ENCODE measurements at places on chromosomes 5 and 9.

GRCh38 chr5:150656191-150657132 lies 4.6 kb upstream of the MYOZ3 start:
- DNase-seq, result peak; percentile 82

- DNase-seq, result no peak
Observed at GRCh38 chr5:76455531-76456133, 52.5 kb downstream of the IQGAP2 start.

- no peak for DNase-seq
Observed at GRCh38 chr5:56415356-56415765, 182.2 kb upstream of the ANKRD55 start.

DNA sequence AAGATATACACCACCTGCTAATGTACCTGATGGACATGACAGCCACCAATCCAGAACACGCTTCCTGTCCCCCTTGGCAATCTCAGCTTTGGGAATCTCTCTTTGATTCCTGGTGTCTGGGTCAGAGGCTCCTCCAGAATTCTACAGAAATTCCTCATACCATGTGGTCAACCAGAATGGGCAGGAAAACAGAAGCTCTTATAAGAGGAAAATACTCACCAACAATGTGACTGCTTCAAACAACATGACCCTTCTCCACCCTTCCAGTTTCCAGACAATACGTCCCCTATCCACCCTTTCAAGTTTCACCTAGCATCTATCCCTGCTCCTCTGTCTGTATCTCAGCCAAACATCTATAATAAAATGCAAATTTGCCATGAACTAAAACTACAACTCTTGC lies 247.2 kb downstream of the DENND1A start:
- DNase-seq, result no peak

DNA sequence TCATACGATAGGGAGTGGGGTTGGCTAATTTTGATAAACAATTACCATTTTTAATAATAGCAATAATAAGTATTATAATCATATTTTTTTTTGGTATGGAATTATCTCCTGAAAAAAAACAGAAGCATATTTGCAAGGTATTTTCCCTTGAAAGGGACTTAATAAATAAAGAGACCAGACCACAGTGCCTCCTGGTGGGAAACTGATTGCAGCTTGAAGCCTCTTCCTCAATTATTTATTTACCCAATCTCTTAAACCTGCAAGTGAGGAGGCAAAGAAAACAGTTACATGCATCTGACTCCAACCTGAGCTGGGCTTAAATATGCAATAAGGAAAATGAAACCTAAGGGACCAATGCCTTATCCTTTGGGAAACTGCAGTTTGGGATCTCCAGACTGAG lies 388.1 kb upstream of the ACO1 start:
- no peak for DNase-seq

DNA sequence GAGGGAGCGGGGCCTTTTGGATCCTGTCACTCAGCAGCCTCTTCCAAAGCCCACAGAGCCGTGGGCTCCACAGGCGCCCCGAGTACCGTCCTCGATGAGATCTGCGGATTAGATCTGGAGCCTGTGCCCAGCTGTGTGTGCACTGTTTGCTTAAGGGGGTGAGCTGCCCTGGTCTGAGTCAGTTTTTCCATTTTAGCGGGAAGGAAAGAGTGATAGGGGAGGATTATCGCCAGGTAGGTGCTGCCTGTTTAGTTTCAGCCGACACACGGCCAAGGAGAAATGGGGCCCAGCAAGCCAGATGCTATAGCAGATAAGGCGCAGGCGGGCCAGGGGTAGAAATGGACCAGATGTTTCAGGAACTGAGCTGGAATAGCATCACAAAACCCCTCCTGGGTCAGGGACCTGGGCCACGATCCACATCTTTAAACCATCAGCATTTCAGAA lies 18.1 kb downstream of the COL5A1 start:
- no peak for DNase-seq

GRCh38 chr9:99259231-99259918 lies 37.3 kb downstream of the SEC61B start:
- peak; percentile 76 for DNase-seq

DNA sequence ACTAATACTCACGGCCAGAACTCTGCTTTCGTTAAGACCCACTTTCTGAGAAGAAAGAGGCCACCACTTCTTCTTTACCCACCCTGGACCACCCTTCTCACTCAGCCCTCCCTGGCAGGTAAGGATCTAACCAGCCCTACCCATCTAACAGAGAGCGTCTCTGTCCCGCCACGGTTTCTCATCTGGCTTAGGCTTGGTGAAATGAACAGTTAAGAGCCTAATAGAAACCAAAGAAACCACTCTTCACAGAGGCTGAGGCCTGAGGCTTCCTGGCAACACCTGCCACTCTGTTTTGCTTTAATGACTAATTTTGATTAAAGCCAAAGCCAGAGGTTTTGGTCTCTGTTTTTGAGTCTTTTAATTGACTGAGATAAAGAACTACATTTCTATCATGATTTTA lies 354.1 kb upstream of the SLC30A5 start:
- DNase-seq, result no peak

DNA sequence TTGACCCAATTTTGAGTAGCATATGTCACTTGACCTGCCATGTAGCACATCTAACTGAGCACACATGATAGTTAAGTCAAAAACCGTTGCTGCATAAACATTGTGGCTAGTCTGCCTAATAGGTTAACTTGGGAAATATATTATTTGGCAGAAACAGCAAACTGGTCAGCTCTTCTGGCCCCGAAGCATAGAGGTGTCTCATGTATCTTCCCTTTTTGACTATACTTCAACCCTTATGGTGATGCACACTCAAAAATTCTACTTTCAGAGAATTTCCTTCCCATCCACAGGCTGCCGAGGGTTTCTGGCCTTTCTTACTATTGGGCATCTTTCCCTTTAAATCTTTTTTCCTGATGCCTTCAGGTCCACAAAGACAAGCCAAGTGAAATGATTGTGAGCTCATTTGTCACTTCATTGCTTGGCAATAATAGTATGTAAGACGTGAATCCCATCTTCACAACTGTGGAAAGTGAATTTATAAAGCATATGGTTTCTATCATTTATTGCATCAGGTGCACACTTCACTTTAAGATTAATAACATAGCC lies 41.2 kb downstream of the MOCS2 start:
- DNase-seq, result no peak

- DNase-seq, result no peak
Observed at GRCh38 chr5:145867806-145868205, 5.0 kb downstream of the GRXCR2 start.

DNA sequence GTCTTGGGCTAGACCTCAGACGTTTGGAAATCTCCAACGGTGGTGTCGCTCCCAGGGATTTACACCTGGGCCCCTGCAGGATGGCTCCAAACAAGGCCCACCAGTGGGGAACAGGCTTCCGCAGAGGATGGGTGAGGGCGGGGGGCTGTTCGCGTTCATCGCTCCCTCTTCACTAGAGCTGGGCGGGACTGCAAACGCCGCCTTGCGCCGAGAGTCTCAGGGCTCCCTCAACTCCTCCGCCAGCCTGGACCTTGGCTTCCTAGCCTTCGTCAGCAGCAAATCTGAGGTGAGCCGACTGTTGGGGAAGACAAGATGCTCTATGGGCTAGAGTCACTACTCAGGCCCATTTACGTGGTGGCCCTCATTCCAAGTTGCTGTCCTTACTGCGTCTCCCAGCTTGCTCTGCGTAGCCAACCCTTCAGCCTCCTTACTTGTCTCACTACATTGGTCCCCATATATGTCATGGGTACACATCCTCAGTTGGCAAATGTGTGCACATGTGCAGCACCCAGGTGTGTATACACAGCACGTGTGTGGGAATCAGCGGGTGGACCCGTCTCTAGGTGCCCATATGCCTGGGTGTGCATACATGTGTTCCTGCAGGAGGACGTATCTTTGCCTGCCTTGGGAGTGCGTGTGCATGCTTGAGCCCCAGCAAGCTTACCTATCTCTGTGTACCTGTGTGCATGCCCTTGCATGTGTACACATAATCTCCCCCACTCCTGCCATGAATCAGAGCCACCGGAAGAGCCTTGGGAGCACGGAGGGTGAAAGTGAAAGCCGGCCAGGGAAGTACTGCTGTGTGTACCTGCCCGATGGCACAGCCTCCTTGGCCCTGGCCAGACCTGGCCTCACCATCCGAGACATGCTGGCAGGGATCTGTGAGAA lies 10.5 kb downstream of the RGS14 start:
- DNase-seq, result no peak

GRCh38 chr5:161095953-161096352 lies 243.9 kb upstream of the ATP10B start:
- DNase-seq, result no peak

DNA sequence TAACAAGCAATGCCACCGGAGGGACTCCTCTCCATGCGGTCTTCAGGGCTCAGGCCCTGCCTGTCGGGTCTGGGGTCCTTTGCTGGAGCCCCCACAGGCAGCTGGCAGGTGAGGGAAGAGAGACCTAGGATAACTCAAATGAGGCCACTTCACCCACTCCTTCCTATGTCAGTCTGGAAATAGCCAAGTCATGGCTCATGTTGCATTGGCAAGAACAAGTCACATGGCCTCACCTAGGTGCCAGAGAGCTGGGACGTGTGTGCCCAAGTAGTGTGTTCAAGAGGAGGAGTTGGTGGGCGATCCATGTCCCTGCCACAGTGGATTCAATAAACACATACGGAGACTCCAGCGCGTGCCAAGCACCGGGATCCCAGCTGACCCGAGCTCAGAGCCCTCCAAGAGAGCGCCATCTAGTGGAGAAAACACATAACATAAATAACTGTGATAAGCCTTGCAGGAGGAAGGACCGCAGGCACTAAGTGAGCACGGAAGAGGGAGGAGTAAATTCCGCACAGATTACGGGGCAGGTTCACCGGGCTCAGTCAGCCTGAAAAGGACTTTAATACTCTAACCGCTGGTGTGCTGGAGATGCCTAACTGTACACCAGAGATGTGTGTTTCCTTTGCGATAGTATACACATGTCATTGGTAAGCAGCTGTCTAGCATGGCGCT lies 580.8 kb downstream of the CCDC171 start:
- DNase-seq, result peak; percentile 52

DNA sequence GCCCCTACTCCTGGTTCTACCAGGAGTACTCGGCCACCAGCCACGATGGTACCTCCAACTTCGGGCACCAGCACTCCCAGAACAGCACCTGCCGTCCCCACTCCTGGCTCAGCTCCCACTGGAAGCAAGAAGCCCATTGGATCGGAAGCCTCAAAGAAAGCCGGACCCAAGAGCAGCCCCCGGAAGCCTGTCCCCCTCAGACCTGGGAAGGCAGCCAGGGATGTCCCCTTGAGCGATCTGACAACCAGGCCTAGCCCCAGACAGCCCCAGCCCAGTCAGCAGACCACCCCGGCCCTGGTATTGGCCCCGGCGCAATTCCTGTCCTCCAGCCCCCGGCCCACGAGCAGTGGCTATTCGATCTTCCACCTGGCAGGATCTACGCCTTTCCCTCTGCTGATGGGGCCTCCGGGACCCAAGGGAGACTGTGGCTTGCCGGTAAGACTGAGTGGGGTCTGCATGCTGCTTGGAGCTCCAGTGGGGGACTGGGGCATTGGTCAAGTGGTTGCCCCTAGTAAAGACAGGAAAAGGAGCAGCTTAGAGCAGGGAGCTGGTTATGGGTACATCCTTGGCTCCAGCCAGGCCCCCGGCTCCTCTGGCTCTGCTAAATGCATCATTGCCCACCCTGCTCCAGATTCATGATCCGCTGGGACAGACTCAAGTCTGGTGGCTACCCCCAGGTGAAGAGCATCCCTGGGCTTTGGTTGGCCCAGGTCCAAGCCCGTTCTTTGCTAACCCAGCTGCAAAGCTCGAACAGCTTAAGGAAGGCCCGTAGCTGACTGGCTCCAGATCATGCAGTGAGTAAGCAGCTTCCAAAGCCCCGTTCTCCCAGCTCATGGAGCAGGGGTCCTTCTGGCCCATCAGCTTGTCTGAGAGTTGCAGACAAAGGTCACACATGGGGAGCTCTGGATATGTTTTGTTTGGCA lies 14.0 kb downstream of the COL27A1 start:
- no peak for DNase-seq

- DNase-seq, result no peak
Observed at GRCh38 chr9:129708793-129709192, 43.3 kb downstream of the PRRX2 start.

DNA sequence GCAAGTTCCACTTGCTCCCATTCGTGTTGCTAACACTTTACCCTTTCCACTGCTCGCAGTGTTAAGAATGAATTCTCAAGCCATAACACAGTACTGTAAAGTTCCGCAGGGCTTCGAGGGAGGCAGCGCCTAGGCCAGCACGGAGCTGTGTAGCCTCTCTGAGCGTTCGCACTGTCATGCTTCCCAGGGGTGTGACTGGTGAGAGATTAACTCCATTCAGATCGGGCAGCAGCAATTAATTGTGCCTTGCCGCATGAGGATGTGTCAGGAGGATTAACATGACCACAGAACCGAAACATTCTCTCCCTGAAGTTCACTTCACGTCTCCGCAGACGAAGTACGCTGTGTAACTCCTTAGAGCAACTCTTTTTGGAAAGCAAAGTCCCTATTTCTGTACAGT lies 23.2 kb downstream of the ZBTB34 start:
- no peak for DNase-seq

GRCh38 chr9:134624621-134625181 lies 16.9 kb upstream of the COL5A1 start:
- DNase-seq, result peak; percentile 3

DNA sequence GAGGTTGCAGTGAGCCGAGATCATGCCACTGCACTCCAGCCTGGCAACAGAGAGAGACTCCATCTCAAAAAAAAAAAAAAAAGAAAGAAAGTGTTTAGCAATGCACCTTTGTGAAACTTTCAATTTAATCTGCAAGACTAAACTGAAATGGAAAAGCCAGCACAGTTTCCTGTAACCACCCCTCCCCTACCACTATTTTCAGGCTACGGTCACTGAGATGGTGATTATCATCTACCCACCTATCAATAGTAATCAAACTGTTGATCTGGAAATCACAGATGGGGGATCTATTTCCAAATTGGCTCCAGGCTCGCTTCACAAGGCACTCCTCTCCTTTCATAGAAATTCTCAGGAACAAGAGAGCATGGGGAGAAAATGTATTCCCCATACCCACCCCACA lies 30.6 kb upstream of the IL7R start:
- no peak for DNase-seq

DNA sequence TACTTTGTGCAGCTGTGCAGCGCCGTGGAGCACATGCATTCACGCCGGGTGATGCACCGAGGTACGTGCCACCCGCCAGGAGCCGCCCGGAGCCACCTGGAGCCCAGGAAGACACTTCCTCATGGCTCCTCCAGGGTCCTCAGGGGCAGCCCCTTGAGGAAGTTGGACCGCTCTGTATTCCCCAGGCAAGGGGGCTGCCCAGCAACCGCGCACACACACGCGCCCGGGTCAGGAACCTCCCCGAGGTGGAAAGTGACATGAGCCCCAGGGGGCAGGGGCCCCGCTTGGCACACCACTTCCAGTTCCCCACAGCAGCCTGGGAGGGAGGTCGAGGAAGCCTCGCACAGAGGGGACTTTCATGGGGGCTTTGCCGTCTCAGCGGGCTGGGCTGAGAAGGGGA lies 68.6 kb downstream of the NEK6 start:
- DNase-seq, result no peak

DNA sequence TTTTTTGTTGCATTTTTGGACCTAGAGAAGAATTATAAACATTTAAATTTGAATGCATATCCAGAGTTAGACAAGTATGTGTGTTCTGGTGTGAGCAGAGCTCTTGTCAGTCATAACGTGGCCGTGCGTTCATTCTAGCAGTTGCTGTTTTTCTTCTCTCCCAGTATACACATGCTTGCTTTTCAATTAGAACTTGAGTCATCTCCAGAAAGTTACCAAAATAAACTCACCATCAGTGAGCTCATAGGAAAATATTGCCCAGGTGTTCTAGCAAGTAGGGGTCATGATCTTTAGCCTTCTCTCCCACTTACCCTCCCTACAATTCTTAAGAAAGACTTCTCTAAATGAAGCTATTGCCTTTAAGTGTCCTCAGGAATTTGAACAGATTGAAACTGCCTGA lies 247.5 kb upstream of the TUT7 start:
- DNase-seq, result no peak

Data from activated CD4-positive, alpha-beta T cell treated with anti-CD3 and anti-CD28 coated beads for 36 hours (primary cell).